Effector memory CD4-positive, alpha-beta T cell (primary cell): ENCODE measurements at places on chromosomes 11 and 22.

- no peak for DNase-seq
Measured at GRCh38 chr11:102266099-102266498, 51.2 kb upstream of the BIRC3 start.

GRCh38 chr11:83115551-83115950 is 41.4 kb upstream of the PCF11 start:
- no peak for DNase-seq

GRCh38 chr11:92843455-92843854 is 126.0 kb upstream of the MTNR1B start:
- DNase-seq = no peak

- DNase-seq = no peak
Measured at GRCh38 chr11:78295347-78295746, 106.6 kb downstream of the USP35 start.

DNA sequence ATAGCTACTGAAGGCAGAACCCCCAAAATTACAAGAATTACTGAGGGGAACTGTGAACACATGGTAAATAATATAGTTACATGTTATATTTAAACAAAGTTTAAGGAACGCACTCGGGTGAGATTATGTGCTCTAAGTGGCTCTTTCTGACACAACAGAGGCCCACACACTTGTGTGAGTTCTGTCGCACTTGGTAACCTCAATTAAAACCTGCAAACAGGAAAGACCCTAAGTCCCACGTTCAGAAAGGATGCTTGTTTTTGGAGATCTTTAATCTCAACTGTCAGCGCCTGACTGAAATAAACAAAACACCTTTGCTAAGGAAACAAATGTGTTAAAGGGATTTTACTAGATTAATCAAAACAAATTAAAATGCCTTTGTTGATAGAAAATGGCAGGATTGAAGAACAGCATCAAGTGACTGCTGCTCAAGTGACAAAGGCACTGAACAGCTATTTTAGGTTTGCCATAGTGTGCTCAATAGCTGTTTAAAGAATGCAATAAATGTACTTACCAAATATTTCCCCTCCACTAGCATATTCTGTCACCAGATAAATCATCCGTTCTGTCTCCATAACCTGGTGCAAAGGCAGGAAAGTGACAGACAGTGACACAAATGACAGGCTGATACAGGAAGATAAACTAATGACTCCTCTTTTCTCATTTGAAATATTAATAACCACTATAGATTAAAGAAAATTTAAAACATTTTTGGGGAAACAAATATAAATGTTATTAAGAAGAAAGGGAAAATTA is 116.3 kb upstream of the APOA1 start:
- no peak for DNase-seq

GRCh38 chr11:69126286-69126685 is 29.4 kb upstream of the SMIM38 start:
- DNase-seq = no peak

GRCh38 chr22:19238900-19239299 is 52.6 kb downstream of the CLTCL1 start:
- no peak for DNase-seq

- DNase-seq = no peak
Measured at GRCh38 chr22:46030231-46030880, 53.4 kb upstream of the WNT7B start.

- DNase-seq = no peak
Measured at GRCh38 chr11:111602865-111603610, 789 bp downstream of the SIK2 start.

DNA sequence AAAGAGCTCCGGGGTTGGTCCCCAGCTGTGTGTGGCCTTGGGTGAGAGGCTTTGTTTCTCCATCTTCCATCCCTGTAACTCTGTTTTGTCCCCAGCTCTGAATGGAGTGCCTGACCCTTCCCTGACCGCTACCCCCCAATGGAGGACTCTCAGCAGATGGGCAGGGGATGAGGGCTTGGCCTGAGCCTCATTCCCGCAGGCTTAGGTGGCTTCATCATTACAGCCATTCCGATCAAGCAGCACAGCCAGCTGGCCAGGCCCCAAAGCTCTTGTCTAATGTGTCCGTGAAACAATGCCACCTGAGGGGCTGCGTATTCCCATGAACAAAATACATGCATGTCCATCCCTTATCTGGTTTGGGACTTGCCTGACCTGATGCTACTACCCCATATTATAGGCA is 3.9 kb upstream of the CDC42EP2 start:
- DNase-seq = no peak

- no peak for DNase-seq
Measured at GRCh38 chr11:18352581-18352980, 30.2 kb downstream of the GTF2H1 start.

GRCh38 chr22:50526834-50527801 is 1.7 kb upstream of the SCO2 start:
- no peak for DNase-seq

GRCh38 chr11:57977709-57978108 is 46.0 kb upstream of the OR9Q1 start:
- no peak for DNase-seq

- DNase-seq = no peak
Measured at GRCh38 chr11:57597916-57598830, 688 bp downstream of the SERPING1 start.

DNA sequence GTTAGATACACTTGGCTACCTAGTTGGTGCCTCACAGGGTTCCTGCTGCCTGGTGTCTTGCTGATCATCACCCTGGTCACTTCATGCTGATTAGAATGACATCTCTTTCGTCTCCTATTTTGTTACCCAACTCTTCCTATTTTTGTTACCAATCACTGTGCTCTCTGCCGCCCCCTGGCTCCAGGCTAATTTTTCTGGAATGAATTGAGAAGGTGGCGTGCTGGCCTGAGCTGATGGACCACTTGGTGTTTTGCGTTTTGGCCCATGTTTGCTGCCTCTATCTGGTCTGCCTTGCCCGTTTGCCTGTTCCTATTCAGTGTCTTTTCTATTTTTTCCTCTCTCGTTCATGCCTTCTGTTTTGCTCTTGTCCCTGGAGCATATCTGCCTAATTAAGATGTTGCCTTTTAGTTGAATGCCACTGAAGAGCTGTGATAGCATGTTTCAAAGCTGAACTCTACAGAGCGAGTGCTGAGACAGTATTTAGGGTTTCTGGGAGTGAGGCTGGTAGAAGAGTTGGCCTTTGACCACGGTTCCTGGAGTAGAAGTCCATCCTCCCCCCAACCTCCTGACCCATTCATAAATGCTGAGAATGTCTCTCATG is 5.9 kb upstream of the ATF4 start:
- no peak for DNase-seq

DNA sequence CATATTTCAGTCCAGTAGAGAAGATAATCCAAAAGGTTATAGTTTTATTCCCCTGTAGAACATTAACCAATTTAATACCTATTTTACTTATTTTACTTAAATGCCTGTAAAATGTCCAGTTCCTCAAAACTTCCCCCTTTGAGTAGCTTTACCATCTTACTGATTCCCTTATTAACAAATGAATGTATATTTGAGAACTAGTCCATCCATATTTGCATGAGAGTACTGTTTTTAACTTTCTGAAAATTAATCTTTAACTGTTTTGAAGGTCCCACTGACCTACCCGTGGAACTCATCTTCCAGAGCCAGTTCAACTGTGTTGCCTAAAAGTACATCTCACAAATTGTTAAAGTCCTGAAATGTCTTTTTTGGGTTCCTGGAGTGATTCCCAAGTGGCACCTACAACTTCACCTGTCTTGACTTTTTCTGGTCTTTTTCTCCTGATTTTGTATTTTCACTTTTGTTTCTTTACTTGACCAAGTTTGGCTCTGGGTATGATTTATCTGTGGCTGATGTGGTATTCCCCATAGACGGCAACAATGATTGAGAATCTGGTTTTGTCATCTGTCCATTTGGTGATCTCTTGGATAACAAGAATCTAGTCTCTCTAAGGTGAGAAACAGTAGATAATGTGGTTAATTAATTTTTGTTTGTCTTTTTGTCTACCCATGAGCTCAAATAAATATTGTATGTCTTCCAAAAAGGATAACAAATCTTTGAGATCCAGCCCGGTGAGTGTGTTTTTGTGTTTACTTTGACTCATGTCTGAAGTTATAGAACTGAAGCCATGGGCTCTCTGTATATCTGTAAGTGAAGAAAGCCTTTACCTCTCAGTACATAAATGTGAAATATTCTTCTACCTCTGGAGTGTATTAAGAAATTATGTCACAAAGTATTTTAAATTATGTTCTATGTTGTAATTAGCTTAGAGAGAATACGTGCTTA is 174.2 kb downstream of the ETS1 start:
- no peak for DNase-seq

- no peak for DNase-seq
Measured at GRCh38 chr11:78074756-78075155, 4.9 kb downstream of the NDUFC2 start.

GRCh38 chr22:43627485-43628213 is 184.5 kb downstream of the EFCAB6 start:
- DNase-seq = no peak

- DNase-seq = no peak
Measured at GRCh38 chr11:96869207-96869606, 479.4 kb downstream of the JRKL start.

DNA sequence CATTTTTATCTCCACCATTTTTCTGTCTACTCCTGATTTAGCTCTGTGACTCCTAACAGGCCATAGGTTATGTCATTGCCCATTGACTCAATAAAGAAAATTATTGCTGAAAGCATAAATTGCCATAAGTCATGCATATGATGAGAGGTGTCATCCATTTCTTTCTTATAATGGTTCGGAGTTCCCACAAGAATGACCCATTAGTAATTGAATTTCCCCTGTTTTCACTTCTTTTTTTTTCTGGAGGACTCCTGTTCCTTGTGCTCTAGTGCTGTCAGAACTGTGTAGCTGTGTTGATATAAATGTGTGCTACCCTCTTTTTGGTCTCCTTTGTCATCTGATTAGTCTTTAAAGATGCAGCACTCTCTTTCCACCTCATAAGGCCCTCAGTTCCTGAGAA is 22.9 kb upstream of the CARD18 start:
- DNase-seq = no peak

GRCh38 chr11:72225411-72225951 is 914 bp downstream of the INPPL1 start:
- DNase-seq = no peak

- DNase-seq = no peak
Measured at GRCh38 chr11:130150790-130151189, 8.8 kb upstream of the ST14 start.

DNA sequence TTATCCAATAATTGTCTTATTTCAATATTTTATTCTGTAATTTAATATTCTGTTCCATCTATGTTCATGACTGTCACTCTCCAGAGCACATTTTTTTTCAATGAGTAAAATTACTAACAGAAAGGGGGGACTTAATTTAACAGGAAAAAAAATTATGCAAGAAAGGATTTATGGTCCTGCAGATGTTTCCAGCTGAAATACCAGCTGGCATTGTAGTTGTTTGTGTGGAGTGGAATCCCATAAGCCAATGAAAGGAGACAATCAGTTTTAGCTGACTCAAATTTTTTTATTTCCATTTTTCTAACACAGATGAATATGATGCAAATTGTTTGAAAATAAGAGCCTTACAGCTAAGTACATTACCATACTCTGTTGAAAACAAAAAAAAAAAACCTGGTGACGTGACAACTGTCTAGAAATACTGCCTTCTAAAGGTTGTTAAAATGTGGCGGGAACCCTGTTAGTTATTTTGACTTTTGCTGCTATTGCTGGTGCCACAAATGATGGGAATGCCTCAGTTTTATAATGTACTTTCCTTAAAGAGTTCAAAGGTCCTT is 389.1 kb downstream of the ETS1 start:
- no peak for DNase-seq

DNA sequence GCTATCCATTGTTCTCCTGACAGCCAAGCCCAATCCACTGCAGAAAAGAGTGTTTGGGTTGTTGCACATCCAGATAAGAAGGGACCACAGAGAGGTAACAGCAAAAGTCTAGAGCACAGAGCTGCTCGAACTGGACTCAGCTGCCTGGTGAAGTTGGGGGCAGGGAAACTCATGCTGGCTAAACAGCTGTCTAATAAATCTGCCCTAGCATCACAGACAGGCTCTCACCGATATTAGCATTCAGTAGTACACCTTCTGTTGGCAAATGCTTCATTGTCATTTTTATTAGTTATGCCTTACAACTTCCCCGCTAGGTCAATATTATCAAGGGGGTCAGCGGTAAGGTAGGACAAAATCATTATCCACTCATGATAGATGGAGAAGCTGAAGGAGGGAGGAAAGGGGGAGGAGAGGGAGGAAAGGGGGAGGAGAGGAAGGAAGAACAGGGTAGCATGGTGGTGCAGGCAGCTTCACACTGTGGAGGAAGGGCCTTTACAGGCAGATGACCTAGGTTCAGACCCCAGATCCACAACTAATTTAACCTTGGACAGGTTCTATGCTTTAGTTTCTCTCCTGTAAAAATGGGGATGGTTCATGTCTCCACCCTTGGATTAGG is 102.7 kb downstream of the LARGE1 start:
- DNase-seq = no peak

GRCh38 chr11:33719587-33719986 is 16.6 kb downstream of the CD59 start:
- DNase-seq = no peak
